ENCODE measurements at places on chromosomes 11 and 22.

DNA sequence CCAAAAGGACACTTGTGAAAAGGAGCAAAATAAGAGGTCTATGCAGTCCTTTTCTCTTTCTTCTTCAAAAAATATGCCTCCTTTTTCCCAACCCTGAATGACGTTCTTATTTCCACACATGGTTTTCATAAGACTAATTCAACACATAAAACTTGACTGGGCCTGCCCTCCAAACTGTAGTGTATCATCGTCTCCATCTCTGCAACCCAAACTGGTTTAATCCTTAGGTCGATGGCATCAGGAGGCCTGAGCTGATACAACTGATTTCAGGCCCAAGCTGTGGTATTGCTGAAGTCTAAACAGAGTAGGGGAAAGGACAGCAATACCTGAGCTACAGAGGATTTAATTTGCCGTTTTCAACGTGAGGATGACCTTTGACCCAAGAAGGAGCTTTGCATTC is 130.0 kb upstream of the MTNR1B start:
- DNase-seq = no peak

DNA sequence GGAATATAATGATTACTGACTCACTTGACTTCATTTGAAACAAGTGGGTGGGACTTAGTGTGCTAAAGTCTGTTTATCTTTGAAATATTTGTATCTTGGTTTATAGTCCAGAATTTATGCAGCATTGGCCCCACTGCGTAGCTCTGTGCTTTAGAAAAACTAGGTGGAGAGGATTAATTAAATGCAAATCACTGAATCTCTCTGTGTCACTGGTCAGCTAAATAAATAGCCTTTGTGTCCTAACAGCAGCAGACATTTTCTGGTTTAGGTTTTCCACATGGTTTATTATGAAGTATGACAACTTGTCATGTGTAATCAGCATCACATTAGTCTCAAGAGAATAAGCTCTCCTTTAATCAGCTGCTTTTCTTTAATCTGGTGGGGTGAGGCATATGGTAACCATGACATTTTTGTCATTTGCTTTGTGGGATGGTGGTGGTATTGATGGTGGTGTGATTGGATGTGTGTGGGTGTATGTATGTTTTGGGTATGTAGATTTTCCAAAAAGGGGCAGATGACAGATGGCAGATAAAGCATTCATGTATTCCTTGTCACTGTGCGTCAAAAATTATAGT is 33.9 kb downstream of the BCL2L13 start:
- DNase-seq = no peak

DNA sequence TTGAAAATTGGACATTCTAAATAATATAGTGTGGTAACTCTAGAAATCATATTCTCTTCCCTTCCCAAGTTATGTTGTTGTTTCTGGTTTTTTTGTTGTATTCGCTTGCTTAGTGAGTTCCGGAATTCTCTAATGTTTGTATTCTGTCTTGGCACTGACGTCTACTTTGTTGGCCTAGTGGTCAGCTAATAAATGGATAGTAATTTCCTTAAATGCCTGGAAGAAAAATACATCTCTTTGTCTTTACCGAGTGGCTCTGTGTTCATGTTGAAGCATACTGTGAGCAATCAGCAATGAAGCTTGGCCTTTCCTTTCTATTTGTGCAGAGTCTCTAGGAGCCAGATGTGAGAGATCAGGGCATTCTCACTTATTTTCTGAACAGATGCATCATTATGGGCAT is 1225.7 kb downstream of the JRKL start:
- no peak for DNase-seq

DNA sequence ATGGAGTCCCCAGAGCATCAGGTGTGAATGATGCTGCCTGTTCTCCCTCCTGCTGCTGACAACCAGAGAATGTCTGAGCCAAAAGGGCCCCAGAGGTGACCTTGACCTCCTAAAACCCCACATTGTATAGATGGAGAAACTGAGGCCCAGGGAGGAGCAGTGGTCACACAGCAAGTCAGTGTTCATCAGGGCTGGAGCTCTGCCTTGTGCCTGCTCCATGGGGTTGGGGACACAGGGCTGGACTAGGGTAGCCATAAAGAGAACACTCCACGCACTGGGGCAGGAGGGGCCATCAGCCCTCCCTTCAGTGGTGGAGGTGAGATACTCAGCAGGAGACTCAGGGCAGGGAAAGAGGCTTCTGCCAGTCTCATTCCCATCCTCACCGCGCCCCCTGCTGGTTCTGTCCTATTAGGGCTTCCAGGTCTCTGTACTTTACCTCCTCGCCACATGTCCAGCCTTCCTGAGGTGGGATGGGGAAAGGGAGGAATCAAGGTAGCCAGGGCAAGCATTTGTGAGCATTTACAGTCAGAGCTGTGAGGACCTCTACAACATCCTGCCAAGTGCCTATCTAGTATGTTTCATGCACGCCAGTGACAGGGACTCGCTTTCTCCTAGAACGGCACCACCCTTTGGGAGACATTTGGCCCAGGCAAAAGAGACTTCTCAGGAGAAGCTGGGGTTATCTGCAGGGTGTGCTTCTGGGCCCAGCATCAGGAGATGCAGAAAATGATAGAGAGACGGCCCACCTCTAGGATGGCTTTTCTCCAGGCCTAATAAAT is 43.2 kb downstream of the NEU3 start:
- DNase-seq = peak; percentile 70

DNA sequence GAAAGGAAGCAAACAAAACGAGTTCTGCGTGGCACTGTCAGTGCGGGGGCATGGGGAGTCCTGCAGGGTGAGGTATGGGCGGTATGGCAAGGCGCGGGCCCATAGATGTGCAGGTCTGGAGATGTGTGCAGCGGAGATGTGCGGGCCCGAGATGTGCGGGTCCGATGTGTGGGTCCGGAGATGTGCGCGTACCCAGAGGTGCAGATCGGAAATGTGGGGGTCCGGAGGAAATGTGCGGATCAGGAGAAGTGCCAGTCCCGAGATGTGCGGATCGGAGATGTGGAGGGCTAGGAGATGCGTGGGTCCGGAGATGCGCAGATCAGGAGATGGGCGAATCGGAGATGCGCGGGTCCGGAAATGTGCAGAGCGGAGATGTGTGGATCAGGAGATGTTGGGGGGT is 35.9 kb downstream of the CDPF1 start:
- no peak for DNase-seq

- DNase-seq = no peak
Observed at GRCh38 chr11:67289651-67290479, 762 bp downstream of the ANKRD13D start.

DNA sequence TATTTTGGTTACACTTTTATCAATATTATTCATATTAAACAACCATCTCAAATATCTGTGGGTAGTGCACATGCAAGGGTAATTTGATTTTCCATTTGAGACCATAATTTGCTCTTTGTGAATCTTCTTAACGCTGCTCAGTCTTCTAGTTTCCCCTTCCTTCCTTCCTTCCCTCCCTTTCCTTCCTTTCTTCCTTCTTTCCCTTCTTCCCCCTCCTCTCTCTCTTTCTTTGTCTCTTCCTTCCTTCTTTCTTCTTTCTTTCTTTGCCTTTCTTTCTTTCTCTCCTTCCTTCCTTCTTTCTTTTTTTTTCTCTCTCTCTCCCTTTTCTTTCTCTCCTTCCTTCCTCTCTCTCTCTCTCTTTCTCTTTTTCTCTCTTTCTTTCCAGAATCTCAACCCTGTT is 4.1 kb upstream of the RNF26 start:
- DNase-seq = no peak

DNA sequence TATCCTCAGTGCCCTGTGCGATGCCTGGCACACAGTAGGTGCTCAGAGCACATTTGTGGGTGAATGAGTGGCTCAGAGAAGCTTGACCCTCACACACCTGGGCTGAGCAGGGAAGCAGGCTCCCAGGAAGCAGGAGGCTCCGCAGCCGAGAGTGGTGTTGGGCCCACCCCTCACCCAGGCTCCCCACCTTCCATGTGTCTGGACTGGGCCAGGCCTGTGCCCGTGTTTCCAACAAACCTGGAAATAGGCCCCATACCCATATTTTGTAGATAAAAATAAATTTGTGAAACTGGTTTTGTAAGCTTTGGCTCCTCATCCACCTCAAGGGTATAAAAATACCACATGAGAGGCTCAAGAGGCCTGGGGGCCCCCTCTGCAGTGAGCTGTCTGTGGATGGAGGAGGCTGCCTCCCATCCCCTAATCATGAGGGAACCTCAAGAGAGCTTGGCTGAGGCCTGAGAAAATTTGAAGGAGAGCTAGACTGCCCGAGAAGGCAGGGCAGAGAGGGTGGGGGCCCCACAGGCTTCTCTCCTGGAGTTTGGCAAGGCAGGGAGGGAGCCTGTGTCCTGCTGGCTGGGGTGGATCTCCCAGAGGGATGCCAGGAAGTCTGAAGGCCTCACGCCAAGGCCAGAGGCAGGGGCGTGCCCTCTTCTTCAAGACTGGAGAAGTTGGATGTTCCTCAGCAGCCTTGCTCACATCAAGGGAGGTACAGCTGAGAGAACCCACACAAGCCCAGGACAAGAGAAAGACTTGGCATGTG is 147.0 kb upstream of the NECTIN1 start:
- DNase-seq = no peak

GRCh38 chr11:69705351-69705811 is 1.6 kb upstream of the FGF19 start:
- DNase-seq = no peak

DNA sequence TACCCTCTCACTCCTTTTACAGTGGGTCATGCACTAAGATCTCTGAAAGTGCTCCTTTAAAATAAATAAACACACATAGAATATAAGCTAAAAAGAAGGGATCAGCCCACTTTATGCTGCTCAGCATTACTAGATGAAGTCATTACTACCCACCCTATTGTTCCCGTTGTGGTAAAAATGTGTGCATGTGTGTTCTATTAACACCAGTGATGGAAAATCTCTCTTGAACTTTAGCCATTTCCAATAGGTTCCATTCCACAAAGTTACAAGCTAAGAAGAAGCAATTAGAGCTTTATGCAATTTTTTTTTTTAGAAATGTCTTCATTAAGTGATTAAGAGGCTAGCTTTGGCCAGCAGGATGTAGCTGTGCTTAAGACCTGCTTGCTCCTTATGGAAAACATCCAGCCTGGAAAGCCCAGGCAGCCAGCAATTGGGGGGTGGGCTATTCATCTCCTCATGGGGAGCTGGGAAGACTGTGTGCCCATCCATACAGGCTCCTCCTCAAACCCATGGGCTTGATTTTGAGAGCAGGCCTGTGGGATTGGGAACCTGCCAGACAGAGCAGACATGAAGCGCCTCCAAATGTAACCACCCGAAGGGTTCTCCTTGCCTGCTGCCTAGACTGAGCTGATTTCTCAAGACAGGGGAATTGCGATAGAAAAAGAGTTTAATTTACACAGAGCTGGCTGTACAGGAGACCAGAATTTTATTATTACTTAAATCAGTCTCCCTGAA is 92.9 kb upstream of the PARVA start:
- DNase-seq = no peak

GRCh38 chr11:27084518-27084917 is 43.9 kb downstream of the BBOX1 start:
- DNase-seq = no peak

DNA sequence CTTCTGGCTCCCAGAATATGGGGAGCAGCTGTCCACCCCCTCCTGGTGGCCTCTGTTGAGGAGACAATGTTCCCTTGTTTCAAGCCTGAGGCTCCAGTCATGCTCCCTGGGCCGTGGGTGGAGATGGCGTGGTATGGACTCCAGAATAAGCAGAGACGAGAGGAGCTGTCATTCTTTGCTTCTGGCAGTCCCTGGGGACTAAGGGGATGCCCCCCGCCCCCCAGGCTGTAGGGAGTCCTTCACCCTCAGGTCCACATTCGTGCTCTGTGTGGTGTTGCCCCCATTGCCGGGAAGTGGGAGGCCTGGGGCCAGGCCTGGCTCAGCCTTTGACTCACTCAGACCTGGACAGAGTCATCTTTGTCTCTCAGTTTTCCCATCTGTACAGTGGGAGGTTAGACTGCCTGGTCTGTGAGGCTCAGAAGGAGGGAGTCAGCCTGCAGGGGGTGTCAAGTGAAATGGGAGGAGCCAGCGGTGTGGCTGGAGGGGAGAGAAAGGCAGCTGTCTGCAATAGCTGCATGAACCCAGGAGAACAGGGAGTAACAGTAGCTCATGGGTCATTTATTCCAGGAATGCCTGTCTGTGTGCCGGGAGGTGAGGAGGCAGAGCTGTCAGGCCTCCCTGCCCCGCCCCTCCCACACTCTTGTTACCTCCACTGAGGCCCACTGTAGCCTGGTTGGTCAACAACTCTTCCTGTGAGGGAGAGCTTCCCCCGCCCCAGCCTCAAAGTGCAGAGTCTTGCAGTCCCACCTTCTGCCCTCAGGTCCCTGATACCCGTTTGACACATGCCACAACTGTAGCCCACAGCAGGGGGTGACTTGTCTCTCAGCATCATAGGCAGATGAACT is 6.3 kb downstream of the ARHGEF17 start:
- no peak for DNase-seq

- no peak for DNase-seq
Observed at GRCh38 chr22:17964156-17964555, 60.2 kb downstream of the MICAL3 start.

- DNase-seq = no peak
Observed at GRCh38 chr11:44659641-44660040, 67.1 kb upstream of the TSPAN18 start.

DNA sequence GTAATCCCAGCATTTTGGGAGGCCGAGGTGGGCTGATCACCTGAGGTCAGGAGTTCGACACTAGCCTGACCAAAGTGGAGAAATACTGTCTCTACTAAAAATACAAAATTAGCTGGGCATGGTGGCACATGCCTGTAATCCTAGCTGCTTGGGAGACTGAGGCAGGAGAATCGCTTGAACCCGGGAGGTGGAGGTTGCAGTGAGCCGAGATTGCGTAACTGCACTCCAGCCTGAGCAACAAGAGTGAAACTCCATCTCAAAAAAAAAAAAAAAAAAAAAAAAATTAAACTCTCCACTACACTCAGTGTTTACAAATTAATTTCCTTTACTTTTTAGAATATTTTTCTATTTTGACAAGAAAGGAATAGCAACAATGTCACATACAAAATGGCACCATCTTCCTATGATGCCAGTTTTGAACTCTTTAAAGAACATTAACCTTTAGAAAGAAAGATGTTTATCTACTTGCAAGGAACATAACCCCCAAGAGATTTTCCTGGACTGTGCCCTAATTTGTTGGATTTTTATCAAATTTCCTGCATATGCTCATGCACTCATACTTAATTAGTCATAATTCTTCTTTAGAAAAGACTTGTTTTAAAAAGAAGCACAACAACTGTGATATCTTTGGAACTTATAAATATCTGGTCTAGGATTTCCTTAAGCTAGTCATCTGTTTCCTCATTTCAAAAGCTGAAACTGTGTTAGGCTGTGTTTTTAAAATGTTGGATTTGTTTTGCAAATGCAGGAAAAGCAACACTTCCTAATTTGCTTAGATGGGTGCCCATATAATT is 22.6 kb upstream of the HIPK3 start:
- DNase-seq = no peak

- no peak for DNase-seq
Observed at GRCh38 chr11:41996533-41996932, 537.1 kb upstream of the LRRC4C start.
